ENCODE measurements at places on chromosomes 3 and 15.

GRCh38 chr3:135243616-135244015, 448.6 kb downstream of the EPHB1 start:
- no peak for DNase-seq

DNA sequence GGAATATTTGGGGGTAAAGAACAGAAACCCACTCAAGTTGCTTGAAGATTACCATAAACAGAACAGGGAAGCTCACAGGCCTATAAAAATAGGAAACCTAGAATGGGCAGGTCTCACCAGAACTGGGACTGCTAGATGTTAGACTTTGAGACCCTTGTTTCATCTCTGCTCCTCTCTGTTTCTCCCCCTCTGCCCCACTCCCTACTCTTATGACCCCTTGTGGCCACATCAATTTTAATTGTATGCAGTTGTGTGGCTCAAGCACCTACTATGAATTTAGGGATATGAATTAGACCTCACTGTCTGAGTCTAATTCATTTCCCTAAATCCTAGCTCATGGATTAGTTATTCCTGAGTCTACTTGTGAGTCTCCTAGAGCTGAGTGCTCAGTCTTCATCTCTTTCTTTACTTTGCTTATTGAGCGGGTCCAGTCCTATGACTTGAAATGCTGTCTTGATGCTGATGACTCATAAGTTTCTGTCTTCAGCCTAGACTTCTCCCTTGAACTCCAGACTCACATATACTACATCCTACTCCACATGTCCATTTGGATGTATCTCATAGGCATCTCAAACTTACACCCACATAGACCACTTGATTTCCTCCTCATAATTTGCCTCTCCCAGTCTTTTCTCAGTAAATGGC, 78.7 kb downstream of the ITPR1 start:
- no peak for DNase-seq

- DNase-seq = peak; percentile 78
These were observed 18.8 kb downstream of the NBEAL2 start for GRCh38 chr3:46998121-46998851.

GRCh38 chr3:126554560-126555525, 3.9 kb downstream of the C3orf22 start:
- DNase-seq = no peak

DNA sequence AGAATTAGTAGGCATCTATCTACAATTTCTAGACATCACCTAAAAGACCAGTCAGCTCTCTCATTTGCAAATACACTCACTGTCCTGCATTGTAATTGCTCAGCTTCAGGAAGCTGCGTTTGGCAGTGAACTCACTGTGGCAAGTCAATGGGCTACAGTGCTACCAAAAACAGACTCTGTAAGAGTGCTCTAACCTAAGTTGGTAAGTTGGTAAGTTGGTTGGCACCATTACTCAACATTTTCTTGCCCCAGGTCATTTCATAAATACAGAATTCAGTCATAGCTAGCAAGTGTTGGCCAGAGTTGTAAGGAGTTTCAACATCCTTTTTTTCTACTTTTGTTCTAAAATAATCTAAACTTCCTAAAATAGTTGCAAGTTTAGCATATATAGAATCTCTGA, 466.3 kb downstream of the NAALADL2 start:
- DNase-seq = no peak

DNA sequence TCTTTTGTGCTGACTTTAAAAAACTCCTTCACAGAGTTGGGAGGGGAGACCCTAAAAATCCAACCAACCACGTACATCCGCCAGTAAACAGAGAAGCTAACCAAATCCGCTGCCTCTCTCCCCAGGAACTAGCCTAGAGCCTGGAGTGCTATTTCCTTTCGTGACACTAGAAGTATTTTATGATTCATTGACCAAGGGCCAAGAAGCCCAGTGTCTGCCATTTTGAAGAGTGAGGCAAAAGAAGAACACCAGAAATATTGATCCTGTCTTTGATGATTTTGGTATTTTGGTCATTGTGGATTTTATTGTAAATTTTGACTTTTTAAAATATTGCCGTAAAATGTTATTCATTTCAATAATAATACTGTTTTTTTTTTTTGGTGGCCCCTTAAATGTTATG, 10.5 kb upstream of the CTSH start:
- no peak for DNase-seq

- peak; percentile 74 for DNase-seq
These were observed at the start of gene ZMYND10 for GRCh38 chr3:50345586-50346234. Gene ZMYND10 (minus strand): TSS chr3:50345732. CDS start chr3:50345579, 153 bp downstream.

DNA sequence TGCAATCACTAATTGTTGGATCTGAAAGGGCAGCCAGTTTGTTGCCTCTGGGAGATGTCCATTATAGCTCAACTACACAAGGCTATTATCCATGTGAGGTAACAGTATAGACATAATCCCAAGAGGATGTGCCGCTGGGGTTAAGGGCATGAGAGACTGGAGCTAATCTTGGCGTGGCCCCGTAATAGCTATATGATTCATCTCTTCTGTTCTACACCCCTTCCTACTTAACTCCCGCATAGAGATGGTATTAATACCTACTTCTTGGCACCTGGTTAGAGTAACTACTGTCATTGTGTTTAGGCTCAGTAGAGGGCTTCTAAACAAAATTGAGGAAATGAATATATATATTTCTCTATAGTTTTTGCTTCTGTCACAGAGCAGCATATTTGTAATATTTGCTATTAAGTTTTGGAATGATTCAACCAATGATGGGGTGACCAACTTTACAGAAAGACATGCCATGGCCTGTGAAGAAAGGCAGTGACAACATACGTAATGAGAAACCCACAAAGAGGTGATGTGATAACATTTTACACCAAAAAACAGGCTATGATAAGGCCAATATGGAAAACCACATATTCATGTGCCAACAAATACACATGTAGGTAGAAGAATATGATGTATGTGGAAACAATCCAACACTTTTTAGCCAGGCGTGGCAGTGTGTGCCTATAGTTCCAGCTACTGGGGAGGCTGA, 76.8 kb upstream of the DPH6 start:
- DNase-seq = no peak
